ENCODE measurements at places on chromosomes 7 and 10. TPM values are rescaled to one million over a fixed set of nuclear protein-coding genes. Genes with fewer than 3 reads are reported as not detected.

GRCh38 chr7:149297034-149297755 lies 35.2 kb downstream of the ZNF783 start:
- no peak overlapping the region for H3K27ac ChIP-seq
- no peak for DNase-seq
- H3K36me3 ChIP-seq = no peaks in the 10 kb centered on the region

- H3K4me3 ChIP-seq = no peak overlapping the region
- H3K27ac ChIP-seq = no peak overlapping the region
- H3K27me3 ChIP-seq = no peaks in the 10 kb centered on the region
- H3K36me3 ChIP-seq = peaks cover 4% of the 10 kb centered on the region
- no peaks in the 10 kb centered on the region for H3K4me1 ChIP-seq
- no peak for DNase-seq
Measured at GRCh38 chr7:2278026-2278425, 36.0 kb downstream of the NUDT1 start.

DNA sequence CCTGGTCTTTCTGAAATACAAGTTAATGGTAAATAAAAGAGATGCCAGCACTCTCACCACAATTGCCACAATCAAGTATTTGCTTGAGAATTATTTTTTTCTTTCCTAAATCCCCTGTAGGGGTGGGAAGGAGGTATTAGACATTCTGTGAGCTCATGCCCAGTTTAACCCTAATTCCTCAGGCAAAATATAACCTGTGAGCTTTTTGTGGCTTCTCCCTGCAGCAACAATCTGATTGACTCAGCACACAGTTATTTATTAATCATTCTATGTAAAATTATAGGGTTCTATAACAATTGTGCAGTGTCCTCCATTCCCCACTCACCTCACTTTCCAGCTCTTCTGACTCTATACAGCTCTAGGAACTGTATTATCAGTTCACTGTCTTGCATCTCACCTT lies 66.3 kb downstream of the GLI3 start:
- no peak overlapping the region for H3K27ac ChIP-seq
- H3K4me1 ChIP-seq = peaks cover 2% of the 10 kb centered on the region
- no peaks in the 10 kb centered on the region for H3K36me3 ChIP-seq
- no peak for DNase-seq
- H3K4me3 ChIP-seq = no peak overlapping the region

- no peak for DNase-seq
- H3K27me3 ChIP-seq = no peaks in the 10 kb centered on the region
- H3K4me3 ChIP-seq = no peak overlapping the region
- H3K27ac ChIP-seq = no peak overlapping the region
Measured at GRCh38 chr7:116240024-116240668, 29.8 kb downstream of the TES start.

DNA sequence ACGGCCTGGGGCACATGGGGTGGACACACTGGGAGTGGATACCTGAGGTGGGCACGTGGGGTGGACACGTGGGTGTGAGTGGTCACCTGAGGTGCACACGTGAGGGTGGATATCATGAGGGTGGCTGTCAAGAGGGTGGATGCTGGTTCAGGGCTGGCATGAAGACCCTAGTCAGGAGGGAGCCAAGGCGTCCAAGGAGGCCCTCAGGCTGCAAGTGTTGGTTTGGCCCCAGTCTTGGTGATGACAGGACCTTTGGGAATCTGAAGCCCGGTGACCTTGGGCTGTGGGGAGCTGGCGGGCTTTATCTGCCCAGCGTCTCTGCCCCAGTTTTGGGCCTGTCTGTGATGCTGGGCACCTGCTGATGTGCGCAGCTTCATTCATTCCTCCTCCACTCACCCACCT lies 24.9 kb upstream of the PFKFB3 start:
- H3K36me3 ChIP-seq = no peaks in the 10 kb centered on the region
- DNase-seq = no peak
- H3K4me1 ChIP-seq = no peaks in the 10 kb centered on the region
- H3K27me3 ChIP-seq = no peaks in the 10 kb centered on the region
- no peak overlapping the region for H3K4me3 ChIP-seq
- H3K27ac ChIP-seq = no peak overlapping the region

- DNase-seq = no peak
- no peak overlapping the region for H3K4me3 ChIP-seq
- H3K4me1 ChIP-seq = no peaks in the 10 kb centered on the region
- H3K27ac ChIP-seq = no peak overlapping the region
- no peaks in the 10 kb centered on the region for H3K27me3 ChIP-seq
Measured at GRCh38 chr7:19295376-19295775, 150.2 kb upstream of the FERD3L start.

GRCh38 chr7:151243408-151244195 lies 4.9 kb downstream of the SMARCD3 start:
- no peak overlapping the region for H3K27ac ChIP-seq
- peaks cover 21% of the 10 kb centered on the region for H3K4me1 ChIP-seq
- H3K4me3 ChIP-seq = no peak overlapping the region
- no peaks in the 10 kb centered on the region for H3K27me3 ChIP-seq

DNA sequence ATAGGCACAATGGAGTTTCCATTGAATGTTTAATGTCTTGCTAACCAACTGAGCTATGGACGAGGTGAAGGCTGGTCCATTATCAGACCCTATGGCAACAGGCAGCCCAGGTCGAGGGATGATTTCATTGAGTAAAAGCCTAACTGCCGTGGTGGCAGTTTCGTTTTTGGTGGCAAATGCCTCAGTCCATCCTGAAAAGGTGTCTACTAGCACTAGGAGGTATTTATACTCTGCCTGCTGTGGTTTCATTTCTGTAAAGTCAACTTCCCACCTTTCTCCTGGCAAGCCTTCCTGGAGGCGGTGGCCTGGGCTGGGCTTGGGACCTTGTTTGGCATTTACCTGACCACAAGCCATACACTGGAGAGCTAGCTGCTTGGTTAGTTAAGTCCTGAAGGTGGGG lies 75.8 kb downstream of the PRR15 start:
- DNase-seq = no peak
- H3K36me3 ChIP-seq = no peaks in the 10 kb centered on the region
- no peaks in the 10 kb centered on the region for H3K27me3 ChIP-seq
- H3K4me1 ChIP-seq = no peaks in the 10 kb centered on the region
- no peak overlapping the region for H3K4me3 ChIP-seq

DNA sequence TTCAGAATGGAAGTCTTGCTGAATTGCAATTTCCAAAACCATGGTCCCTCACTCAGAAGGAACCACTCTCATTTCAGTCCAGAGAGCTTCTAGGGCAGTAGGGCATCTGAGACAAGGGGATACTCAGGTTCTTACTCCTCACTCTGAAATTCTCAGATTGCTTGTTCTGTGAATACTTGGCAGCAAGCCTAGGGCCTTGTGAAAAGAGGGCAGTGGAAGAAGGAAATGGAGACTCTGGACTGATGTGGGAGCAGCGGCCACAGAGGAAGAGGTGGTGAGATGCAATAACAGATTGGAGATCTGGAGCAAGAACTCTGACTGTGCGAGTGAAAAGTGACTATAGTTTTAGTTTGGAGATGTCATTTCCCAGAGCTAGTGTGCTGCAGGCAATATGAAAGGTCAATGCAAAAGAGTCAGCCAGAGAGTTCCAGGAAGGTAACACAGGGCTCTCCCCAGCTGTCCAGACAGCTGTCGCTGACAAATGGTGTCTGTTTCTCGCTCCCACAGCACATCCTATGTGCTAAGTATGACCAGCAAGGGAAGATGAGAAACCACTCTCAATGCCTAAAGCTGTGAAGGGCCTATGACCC lies 291.6 kb upstream of the KIAA1217 start:
- H3K4me3 ChIP-seq = no peak overlapping the region
- H3K27me3 ChIP-seq = no peaks in the 10 kb centered on the region
- H3K36me3 ChIP-seq = no peaks in the 10 kb centered on the region
- H3K27ac ChIP-seq = no peak overlapping the region
- no peak for DNase-seq
- no peaks in the 10 kb centered on the region for H3K4me1 ChIP-seq

The NOLC1 gene
- total RNA-seq = 82.8 TPM

The SEMA4G gene
- total RNA-seq = 2.9 TPM

The RASA4B gene
- 3.7 TPM for total RNA-seq

Data from breast epithelium (tissue), 4 donors.